Stimulated activated CD4-positive, alpha-beta T cell treated with anti-CD3 and anti-CD28 coated beads, TNF-alpha, amount 100 ng/mL, for 1 hour (primary cell): ENCODE measurements at places on chromosomes 5 and 9.

DNA sequence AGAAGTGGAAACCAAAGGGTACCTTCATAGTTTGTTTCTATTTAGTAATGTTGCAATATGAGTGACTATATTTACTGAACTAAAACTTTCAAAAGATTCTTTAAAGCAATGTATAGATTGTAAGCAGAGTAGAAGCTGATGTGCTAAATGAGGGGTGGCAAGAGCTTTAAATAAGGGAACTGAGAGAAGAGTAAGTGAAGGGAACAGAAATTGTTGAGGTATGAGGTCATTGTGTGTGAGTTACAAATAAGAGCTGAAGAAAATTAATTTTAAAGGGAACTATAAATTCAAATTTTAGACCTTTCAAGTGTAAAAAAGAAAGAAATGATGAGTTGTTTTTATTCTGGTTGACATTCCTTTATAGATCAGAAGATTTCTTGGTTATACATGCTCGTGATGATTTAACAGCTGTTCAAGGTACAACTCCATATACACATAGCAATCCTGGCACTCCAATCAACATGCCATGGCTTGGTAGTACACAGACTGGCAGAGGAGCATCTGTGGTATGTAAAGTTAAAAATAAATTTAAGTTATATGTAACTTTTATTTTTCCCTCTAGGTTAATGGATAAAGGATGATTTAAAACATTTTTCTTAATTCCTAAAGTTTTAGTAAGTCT, 135.1 kb upstream of the TNFAIP8 start:
- no peak for DNase-seq

DNA sequence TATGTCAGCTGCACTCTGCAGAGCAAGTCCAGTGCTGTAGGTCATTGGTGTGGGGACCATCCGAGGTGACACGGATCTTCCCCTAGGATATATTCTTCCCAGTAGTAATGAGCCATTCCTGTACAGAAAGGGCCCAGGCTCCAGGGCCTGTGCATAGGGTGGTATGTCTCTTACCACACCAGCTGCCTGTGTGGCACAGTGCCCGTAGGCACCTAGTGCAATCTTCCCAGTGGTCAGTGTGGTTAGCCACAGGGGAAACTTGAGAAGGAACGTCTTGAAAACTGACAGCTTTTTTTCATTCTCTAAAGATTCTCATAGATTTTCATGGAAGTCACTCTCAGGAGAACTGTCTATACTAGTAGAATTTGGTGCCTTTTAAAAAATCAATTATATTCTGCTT, 39.8 kb downstream of the CYSTM1 start:
- DNase-seq = no peak

GRCh38 chr9:107710546-107710945, 221.0 kb upstream of the KLF4 start:
- no peak for DNase-seq

DNA sequence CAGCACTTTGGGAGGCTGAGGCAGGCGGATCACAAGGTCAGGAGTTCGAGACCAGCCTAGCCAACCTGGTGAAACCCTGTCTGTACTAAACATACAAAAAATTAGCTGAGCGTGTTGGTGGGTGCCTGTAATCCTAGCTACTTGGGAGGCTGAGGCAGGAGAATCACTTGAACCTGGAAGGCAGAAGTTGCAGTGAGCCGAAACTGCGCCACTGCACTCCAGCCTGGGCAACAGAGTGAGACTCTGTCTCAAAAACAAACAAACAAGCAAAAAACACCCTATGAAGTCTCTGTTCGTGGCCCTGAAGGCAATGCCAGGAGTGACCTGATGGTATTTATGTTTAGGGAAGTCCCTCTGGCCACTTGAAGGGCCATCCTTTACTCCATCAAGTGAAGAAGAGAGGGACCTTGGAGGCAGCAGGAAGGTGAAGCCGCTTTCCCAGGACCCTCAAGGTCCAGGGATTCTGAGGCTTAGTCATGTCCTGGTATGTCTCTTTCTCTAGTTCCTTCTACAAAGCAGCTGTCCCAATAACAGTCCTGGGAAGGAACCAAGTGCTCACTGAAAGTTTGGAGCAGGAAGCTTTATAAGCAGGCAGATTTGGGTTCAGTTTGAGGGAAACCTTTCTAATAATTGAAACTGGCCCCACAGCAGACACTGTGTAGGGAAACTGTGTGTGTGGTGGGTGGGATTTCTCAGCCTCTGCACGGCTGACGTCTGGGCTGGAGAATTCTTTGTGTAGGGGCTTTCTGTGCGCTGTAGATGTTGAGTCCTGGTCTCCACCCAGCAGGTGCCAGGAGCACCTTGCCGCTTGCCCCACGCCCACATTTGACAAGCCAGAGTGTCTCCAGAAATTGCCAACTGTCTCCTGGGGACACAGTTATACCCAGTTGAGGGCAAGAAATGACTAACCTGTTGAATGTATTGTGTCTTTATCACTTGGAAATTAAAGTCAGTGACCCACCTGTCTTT, 12.5 kb downstream of the PHF2 start:
- no peak for DNase-seq

DNA sequence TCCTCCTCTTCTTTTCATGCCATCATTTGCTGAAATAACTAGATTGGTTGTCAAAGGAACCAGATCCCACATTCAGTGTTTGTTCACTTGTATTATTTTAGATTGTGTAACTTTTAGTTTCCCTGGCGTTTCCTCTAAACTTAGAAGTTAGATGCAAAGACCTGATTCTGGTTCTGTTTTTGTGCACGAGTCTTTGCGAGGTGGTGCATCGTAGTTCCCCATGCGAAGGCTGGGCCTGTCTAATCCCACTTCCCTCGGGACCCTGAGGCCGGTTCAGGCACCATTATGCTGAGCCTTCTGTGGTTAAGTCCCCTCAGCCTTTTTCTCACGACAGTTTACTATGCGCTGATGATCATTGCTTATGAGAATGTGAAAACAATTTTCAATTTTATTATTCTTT, 219.1 kb upstream of the OTULINL start:
- no peak for DNase-seq

GRCh38 chr5:128777052-128777451, 188.2 kb upstream of the SLC27A6 start:
- DNase-seq = no peak

GRCh38 chr5:90824436-90824835, 265.8 kb downstream of the ADGRV1 start:
- no peak for DNase-seq

GRCh38 chr5:102843997-102844396, 88.9 kb downstream of the PAM start:
- no peak for DNase-seq

- DNase-seq = no peak
Observed at GRCh38 chr9:72338631-72339030, 26.4 kb downstream of the ZFAND5 start.

- no peak for DNase-seq
Observed at GRCh38 chr5:79032782-79033181, 36.7 kb downstream of the DMGDH start.

- no peak for DNase-seq
Observed at GRCh38 chr5:176726746-176727527, 79.7 kb downstream of the TSPAN17 start.

DNA sequence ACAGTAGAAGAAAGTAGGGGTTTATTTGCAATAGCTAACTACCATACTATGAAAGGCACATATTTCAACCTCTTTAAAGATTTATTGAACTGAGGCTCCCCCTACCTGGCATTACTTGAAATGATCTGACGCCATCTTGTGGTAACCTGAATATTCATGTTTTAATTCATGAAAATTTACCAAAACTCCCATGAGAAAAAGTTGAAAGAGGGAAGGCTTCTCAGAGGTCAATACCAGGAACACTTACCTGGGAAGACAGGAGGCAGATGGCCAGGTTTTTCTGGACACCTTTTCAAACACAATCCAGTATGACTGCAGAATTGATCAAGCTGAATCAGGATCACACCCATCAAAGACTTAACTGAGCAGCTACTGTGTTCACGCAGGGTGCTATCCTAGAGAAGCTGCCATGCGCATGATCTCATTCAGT, 9.4 kb downstream of the PRELID2 start:
- no peak for DNase-seq

DNA sequence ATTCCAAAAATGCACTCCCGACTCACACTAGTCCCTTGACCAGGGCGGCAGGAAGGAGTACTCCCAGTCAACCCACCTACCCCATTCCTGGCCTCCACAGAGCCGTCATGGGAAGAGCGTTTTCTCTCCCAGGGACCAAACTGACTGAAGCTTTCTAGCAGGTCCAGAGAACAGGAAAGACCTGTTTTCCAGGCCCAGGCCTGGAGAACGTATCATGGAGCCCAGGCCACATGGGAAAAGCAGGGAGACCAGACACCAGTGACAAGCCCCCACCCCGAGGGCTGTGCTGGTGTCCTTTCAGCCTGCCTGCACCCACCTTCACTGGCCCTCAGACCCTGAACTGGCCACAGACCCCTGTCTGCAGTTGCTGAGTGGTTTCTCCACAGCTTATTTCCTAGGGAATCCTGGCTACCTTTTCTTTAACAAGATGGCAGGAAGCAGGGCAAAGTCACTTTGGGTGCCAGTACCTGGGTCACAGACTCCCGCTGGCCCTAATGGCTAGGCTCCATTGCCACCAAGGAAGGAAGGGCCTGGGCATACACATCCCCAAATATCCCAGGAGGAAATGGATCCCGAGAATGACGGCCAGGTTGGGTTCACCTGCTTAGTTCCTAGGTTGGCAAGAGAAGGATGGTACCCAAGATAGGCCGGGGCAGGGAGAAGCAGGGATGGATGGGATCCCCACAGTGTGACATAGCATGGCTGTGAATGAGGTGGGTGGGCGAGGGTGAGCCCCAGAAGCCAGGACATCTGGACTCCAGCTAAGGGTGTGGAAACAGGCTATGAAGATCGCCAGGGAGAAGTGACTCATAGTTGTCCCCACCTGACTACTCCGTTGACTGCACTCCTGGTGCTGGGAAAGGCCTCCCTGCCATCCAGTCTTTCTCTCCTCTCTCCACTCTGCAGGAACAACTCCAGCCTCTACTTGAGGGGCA, 12.2 kb downstream of the CCNI2 start:
- DNase-seq = no peak

DNA sequence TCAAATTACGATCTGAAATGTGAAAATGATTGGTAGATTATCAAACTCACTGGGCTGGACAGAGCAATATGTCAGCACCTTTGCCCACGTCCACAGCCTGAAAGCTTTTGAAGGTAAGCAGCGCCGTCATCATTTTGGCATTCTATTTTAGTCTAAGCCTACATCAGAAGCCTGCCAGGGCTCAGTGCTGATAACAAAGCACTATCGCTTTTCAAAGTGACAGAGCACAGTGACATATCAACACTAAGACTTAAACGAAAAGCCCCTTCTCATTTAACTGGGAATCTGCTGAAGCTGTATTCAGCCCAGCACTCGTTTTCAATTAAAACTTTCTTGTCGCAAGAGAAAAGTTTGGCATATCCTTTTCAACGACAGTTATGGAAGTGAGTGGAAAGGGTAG, 1076.3 kb downstream of the PTPRD start:
- DNase-seq = no peak

GRCh38 chr9:91943478-91944470, 6.3 kb downstream of the ROR2 start:
- no peak for DNase-seq
